Stimulated activated CD8-positive, alpha-beta memory T cell treated with anti-CD3 and anti-CD28 coated beads, Interleukin-2, amount 100 ng/mL, for 1 hour (primary cell): ENCODE measurements at places on chromosomes 2 and 18.

- no peak for DNase-seq
These were observed 29.9 kb upstream of the ZNG1B start for GRCh38 chr2:113407446-113408099.

GRCh38 chr2:158723921-158724802, 71.0 kb upstream of the DAPL1 start:
- no peak for DNase-seq

DNA sequence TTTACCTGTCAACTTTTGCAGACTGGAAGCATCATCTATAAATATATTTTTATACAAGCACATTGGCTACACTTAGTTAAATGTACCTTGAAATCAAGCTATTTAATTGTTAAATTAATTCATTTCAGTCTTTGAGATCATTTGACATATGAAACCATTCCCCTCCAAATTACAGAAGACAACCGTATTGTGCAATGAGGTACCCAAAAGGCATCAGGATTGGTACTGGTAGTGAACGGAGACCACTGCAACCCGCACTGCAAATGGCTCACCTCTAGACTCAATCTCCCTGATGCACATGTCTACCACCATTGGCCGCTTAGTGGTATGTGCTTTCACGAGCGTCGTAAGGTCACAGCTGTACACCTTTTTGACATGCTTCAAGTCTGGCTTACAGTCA, 47.8 kb upstream of the CHRNA1 start:
- no peak for DNase-seq

- no peak for DNase-seq
These were observed 281.5 kb downstream of the NEDD4L start for GRCh38 chr18:58325494-58325893.

GRCh38 chr2:3148716-3149115, 228.9 kb downstream of the EIPR1 start:
- DNase-seq, result no peak

DNA sequence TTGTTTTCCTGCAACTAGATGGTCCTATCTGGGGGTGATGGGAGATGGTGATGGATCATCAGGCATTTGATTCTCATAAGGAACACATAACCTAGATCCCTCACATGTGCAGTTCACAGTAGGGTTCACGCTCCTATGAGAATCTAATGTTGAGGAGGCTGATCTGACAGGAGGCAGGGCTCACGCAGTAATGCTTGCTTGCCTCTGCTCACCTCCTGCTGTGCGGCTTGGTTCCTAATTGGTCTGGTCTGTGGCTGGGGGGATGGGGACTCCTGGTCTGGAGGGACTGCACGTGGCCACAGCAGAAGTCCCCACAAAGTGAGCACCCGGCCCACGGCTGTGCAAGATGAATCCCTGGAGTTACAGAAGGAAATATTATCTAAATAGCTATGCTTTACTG, 11.3 kb downstream of the MC5R start:
- DNase-seq, result no peak

GRCh38 chr2:7044253-7045250, 127.3 kb downstream of the RNF144A start:
- DNase-seq, result peak; percentile 54

GRCh38 chr2:56369316-56369715, 185.5 kb downstream of the CCDC85A start:
- no peak for DNase-seq

DNA sequence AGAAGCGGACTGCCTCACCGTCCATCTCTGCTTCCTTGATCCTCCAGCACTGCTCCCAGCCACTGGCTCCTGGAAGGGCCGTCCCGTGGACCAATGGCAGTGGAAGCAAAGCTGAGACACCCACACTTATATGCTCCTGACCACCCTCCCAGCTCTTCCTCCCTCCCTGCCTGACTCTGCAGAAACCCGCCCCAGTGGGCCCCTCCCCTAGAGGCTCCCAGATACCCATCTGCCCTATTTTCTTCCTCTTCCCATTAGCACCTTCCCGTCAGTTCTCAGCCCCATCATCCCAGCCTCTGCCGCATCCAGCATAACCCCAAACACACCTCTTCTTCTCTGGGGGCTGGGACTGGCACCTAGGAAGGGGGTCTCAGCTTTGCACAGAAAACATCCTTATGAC, at the start of gene CLEC4F:
TSS of gene CLEC4F (minus strand) at position 101 of the 400 bp plus-strand sequence. CDS start at position 25, 76 bp downstream.
- DNase-seq, result no peak

DNA sequence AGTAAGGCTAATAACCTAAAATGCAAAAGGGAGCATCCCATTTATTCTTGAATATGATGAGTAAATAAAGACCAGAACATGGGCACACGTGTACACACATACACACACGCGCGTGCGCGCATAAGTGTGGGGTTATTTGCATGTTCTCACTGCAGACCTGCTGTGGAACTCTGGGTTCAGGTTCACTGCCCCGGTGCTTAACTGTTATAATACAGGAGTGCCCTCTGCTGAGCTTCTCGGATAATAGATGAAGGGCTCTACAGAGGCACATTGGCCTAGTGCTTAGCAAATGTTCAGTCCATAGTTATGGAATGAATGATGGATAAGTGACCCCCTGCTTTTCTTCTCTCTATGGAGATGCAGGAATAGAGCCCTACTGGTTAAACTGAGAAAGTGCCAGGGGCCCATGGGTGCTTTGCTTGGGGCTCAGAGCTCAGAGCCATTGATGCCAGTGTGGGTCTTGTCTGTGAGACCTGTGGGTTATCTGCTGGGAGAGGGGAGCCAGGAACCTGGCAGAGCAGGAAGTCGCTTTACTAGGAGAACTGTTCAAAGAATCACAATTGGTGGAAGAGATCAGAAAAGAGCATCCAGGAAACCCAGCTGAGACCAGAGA, 3.6 kb upstream of the ARL4C start:
- peak; percentile 59 for DNase-seq

DNA sequence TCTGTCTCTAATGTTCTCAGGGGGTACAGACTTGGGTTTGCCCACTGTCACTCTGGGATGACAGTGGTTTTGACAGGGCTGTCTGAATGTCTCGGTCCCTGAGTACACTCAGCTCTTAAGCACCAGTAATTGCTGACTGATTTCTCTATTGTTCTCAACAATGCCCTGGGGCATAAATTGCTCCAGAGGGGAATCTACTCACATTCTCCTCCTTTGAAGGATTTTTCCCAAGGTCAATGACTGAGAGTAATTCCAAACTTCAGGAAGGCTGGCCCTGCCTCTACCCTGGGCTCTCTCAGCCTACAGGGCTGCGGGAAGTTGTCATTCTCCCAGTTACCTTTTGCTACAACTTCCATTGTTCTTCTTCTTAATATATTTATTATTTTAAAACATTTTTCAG, 36.5 kb downstream of the MC2R start:
- DNase-seq, result no peak

DNA sequence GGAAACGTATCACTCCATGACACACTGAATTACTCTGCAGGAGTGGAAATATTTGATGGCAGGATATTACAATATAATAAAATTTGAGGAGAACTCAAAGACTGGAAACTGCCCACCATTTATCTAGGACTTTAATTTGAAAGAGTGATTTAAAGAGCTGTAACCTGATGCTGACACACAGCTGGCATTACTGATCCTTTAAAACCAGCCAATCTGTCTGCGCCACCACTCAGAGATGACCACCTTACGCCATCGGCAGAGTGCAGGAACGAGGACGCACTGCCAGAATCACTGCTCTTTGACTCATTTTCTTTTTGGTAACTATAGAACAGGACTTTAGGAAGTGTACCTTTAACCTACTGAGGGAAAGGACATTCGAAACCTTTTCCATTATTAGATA, 114.1 kb downstream of the EPB41L3 start:
- DNase-seq, result no peak

GRCh38 chr18:13511961-13512577, 214.3 kb downstream of the FAM210A start:
- no peak for DNase-seq

- no peak for DNase-seq
These were observed 67.5 kb upstream of the CD226 start for GRCh38 chr18:70015127-70015526.

DNA sequence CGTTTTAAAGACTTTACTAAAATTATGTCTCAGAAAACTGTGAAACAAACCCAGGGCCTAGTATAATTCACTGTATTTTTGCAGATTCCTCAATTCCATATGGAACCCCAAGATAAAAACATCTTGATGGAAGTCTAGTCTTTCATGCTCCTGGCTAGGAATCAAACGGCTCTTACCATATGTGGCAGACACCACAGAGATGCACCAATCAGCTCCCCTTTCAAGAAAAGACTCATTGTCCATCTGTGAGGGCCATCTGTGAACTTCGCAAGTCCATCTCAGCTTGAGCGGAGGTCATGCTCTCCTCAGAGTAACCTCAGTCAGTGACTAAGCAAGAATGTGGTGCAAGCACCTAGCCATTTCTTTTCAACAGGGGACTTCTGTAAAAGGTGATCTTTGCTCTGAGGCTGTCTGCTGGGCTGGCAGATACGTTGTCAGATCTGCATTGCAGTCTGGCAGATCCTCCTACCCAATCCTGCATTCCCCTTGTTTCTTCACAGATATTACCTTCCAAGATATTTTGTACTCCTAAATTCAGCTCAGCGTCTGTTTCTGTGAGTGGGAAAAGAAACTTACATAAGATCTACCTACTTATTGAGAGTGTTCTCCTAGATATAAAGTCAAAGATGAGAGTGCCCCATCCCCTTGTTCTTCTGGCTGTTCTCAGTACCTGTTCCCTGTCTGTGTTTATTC, 419.3 kb downstream of the SPAG16 start:
- DNase-seq, result no peak

DNA sequence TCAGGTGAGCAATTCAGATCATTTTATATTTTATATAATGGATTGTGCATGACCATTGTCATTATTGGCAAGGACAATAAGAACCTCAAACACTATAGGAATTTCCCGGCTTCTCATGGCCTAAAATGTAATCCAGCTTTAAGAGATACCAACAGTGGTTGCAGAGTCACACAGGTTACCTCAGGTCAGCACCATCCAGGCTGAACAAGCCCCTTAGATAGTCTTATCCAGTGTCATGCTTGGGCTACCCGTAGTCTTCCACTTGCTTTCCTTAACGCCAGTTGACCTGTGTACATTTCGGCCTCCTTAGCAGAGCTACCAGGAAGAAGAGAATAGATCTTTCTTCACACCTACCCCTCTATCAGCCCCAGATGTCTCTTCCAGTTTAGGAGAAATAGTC, 293.3 kb upstream of the SYT4 start:
- no peak for DNase-seq

GRCh38 chr2:64376926-64377325, 77.0 kb upstream of the LGALSL start:
- no peak for DNase-seq

- DNase-seq, result no peak
These were observed 34.3 kb downstream of the LPIN2 start for GRCh38 chr18:2978661-2979106.

- no peak for DNase-seq
These were observed 47.8 kb upstream of the MAP4K3 start for GRCh38 chr2:39484620-39485495.

GRCh38 chr2:42957109-42957860, 164.9 kb upstream of the HAAO start:
- DNase-seq, result no peak

DNA sequence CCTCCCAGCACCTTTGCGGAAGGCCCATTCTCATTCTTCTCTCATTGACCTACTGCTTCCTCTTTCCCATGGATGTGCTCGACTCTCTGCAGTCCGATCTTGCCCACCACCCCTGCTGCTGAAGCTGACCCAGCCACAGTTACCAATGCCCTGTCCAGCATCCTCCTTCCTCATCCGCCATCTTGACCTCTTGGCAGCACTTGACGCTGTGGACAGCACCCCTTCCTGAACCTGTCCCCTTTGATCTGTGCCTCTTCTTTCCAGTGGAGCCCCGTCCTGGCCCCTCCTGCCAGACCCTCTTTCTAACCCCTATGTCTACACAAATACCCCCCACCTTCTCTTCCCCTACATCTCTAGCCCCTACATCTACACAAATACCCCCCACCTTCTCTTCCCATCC, 209.1 kb downstream of the SEPTIN10 start:
- DNase-seq, result no peak

- DNase-seq, result no peak
These were observed 172.3 kb downstream of the BABAM2 start for GRCh38 chr2:28062867-28063266.

DNA sequence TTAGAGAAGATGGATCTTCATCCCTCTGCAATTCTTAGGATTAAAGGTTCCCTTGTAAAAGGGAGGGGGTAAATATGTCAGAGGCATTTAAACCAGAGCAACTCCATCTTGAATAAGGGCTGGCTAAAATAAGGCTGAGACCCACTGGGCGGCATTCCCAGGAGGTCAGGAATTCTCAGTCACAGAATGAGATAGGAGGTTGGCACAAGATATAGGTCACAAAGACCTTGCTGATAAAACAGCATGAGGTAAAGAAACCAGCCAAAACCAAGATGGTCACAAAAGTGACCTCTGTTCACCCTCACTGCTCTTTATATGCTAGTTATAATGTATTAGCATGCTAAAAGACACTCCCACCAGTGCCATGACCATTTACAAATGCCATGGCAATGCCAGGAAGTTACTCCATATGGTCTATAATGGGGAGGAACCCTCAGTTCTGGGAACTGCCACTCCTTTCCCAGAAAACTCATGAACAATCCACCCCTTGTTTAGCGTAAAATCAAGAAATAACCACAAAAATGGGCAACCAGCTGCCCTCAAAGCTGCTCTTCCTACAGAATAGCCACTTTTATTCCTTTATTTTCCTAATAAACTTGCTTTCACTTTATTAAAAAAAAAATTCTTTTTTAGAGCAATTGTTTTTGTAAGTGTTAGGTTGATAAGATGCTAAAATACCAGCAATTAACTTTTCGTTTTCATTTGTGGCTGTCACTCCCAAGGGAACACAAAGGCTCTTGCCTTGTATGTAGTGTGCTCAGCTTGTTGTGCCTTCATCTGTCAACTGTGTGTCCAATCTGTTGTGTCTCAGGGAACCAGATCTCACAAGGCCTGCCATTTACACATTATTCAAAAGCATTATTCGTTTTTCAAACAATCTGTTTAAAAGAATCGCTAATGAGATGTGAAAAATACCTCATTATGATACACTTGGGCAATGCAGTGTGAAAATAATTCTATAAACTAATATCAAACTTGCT, 205.2 kb upstream of the RGPD4 start:
- no peak for DNase-seq

DNA sequence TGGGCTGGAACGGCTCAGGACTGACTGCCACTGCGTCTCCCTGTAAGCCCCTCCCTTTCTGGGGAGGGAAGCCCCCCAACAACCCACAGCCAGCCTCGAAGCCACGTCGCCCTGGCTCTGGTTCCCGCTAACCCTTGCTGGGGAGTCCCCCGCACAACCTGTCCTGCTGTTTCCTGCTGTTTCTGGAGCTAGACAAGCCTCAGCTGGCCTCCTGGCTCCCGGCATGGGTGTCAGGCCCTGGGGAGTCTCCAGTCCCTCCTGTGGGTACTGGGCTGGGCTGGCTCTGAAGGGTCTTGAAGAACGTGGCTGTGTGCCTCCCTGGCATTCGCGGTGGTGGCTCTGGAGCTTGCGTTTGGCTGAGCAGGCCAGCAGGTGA, 20.9 kb downstream of the NFATC1 start:
- no peak for DNase-seq

DNA sequence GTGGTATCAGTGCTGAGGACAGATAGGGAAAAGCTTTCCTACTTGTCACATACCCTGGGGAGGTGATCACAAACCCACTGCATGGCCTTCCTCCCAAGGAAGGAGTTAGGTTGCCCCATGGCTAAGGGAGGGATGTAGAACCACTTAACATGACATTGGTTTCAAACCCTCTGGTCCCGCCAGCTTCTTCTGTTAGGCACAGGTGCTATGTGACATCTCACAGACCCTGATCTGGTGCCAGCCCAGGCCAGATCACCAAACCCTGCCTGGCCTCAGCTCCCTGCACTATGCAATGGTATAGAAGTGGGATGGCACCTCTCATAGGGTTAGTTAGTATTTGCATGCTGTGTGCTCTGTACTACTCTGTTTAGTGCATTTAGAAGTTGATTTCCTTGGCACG, 58.0 kb downstream of the TCF7L1 start:
- no peak for DNase-seq
